Liver (tissue), 10 donors: ENCODE measurements at places on chromosomes 2 and 18. TPM values are rescaled to one million over a fixed set of nuclear protein-coding genes. Genes with fewer than 3 reads are reported as not detected.

DNA sequence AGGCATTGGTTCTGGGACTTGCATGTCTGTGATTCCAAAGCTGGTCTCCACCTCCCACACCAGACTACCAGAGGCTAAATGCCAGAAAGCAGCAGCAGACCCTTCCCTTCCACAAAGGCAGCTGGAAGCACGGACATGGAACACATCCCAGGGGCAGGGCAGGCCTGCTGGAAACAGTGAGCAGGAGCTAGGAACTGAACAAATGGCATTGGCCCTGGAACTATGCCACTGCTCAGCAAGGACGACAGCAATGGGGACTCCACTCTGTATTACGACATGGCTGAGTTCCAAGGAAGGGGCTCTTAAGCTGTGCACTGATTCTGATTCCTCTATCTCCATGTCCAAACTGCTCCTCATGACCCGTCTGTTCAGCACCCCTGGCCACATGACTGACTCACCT, 77.8 kb upstream of the TFCP2L1 start:
- DNase-seq = no peak

GRCh38 chr2:46387292-46387691, 90.1 kb downstream of the EPAS1 start:
- DNase-seq = no peak

- DNase-seq = no peak
These were observed 235.8 kb downstream of the RBM43 start for GRCh38 chr2:151025816-151026215.

- no peak for DNase-seq
These were observed 144.3 kb upstream of the TFPI start for GRCh38 chr2:187698374-187699110.

- DNase-seq = no peak
These were observed 172.7 kb upstream of the SMAD7 start for GRCh38 chr18:49123431-49123830.

DNA sequence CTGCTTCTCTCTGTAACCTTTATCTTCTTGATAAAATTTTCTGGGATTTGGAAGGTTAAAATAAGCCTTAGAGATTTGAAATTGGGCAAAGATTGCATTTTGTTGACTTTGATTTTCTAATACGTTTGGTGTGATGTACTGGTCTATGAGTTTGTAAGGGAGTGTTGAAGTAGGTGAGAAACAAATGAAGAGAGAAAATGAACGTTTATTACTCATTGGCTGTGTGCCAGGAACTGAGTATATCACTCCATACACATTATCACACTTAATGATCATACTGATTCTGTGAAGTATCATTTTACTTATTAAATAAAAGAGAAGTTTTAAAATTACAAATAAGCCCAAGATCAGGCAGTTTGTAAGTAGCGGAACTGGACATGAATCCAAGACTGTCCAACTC, 795.1 kb upstream of the ZEB2 start:
- DNase-seq = no peak

- DNase-seq = no peak
These were observed 38.2 kb upstream of the PPM1B start for GRCh38 chr2:44130441-44130840.

DNA sequence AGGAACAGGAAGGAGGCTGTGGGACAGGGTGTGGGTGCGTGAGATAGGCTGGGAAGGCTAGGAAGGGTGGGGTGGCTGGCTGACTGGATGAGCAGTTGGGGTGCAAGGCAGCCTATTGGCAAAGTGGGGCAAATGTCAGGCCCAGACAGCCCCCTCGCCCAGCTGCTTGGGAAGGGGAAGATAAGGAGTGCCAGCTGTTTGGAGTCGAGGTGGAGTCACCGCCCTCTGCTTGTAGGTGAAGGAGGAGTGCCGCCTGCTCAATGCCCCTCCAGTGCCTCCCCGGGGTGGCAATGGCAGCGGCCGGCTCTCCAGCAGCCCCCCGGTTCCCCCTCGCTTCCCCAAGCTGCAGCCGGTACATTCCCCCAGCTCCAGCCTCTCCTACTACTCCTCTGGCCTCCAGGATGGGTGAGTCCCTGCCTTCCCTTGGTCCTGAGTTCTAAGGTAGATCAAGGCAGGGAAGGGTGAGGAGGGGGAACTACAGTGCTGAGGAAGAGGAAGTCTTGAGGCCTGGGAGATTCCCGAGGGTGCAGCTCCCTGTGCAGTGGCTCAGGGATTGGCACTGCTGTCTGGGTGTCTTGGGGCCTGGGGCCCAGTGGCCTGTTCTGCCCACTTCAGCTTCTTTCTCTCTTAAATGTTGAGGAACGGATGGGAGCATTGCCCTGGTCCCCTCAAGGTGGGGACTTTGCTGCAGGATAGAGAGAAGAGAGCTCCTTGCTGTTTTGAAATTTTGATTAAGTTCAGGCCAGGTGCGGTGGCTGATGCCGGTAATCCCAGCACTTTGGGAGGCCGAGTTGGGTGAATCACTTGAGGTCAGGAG, 13.3 kb downstream of the GAREM2 start:
- no peak for DNase-seq

DNA sequence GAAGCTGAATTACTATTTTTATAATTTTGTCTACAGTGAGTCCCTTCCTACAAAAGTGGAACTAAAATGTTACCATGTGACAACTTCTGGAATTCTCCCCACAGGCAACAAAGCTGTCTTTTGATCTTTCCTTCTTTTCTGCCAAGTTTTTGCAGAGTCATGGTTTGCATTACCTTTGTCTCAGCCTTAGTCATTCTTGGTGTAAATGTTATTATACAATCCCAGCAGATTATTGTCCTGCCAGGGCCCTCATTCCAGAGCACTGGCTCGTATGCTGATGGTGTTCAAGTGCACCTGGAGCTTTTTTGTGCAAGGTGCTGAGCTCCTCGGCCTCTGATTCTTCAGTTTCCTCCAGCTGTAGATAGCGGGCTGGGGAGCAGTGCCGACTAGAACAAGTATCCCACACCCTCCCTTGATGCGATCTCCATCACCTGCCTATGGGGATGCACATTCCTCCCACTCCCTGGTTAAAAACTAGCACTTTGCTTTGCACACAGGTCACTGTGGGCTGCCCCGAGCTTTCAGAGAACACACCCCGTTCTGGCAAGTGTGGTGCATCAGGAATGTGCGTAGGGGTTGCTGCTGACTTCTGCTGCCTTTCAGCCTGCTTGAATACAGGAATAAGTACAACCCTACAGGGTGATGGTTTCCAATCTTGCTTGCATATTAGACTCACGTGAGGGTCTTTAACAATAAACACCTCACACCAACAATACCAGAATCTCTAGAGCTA, 263.6 kb downstream of the RNF144A start:
- no peak for DNase-seq

GRCh38 chr2:149528983-149529382, 58.6 kb downstream of the MMADHC start:
- no peak for DNase-seq

DNA sequence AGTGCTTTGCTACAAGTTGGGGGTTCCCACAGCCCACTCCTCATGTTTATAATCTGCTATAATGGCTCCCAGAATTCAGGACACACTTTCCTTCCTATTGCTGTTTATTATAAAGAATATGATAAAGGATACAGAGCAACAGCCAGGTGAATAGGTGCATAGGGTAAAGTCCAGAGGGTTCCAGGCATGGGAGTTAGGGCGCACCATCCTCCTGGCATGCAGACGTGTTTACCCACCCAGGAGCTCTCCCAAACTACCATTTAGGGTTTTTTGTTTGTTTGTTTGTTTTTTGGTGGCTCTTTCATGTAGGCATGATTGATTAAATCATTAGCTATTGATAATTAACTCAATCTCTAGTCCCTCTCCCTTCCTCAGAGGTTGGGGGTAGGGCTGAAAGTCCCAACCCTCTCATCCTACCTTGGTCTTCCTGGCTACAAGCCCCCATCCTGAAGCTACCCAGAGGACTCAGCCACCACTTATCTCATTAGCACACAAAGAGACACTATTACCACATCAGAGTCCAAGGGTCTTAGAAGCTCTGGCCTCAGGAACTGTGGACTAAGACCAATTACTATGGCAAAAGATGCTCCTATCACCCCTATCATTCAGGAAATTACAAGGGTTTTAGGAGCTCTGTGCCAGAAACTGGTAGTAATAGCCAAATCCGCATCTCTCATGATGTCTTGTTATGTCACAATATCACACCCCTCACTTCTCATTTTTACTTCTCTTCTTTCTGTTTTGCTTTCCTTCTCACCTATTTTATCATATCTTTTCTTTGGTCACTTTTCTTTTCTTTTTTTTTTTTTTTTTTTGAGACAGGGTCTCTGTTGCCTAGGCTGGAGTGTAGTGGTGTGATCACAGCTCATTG, 154.9 kb upstream of the TTC39C start:
- no peak for DNase-seq

- DNase-seq = no peak
These were observed 11.3 kb downstream of the STK17B start for GRCh38 chr2:196160101-196160500.

GRCh38 chr2:23693606-23693951, 233.3 kb downstream of the ATAD2B start:
- no peak for DNase-seq

GRCh38 chr18:24530630-24531111, 70.2 kb downstream of the HRH4 start:
- DNase-seq = no peak

DNA sequence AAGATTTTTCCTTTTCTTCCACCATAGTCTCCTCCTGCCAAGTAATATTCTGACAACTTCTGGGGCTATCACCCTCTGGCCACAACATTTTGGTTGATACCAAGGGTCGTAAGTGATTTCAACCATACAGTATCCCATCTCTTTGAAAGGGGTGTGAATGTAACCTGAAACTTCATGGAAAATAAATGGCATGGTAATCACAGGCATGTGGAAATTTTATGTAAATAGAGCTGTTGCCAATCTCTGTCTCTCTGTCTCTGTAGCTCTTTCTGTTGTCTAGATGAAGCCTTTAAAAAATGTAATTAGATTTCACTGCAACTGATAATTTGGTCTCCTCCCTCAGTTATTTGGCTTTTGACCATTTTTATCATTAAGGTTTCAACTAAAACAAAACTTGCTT, 125.6 kb upstream of the RPRM start:
- no peak for DNase-seq

DNA sequence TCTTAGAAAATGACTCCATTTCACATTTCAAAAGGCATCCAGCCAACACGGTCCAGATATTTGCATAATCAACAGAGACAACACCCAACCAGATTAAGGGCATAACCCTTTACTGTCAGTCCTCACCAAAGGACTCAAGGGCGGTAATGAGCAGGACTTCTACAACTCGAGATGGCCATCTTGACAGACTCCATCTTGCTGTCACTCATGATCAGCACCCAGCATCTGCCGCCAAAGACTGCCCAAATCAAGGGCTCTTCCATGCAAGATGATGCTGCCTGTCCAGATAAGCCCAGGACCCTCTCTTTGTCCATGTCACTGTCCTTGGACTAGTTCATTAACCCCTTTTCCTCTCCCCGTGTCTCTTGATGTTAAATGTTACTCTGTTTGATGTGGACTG, 77.9 kb downstream of the UXS1 start:
- no peak for DNase-seq

DNA sequence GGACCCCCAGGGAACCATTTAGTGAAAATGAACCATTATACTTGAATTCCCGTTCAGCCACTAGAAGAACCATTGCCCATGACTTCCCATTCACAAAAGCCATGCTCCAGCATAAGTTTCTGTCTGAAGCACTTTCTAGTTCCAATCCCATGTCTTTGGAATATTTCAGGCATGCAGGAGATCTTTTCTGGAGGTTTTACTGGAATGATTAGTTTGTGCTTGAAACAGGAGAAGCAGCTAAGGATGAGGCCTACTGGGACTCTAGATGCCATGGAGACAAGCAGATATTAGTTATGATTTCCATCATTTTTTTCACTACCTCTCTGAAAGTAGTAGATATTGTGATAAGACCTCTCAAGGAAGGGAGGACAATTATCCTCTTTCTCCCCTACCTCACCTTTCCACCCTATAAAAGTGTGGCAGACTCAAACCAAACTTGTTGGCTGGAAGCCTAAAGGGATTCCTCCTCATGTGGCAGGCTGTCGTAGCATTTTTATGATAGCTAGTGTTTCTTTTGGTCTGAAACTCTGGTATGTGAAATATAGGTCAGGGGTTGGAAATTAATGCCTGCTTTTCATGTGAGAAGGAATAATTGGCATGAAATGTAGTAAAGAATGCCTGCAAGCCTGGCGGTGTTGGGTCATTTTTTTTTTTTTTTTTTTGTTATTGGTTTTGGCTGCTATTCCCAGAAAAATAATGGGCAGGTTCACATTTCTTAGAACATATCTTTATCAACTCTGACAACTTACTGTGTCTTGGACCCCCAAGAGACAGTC, 29.3 kb upstream of the MMADHC start:
- no peak for DNase-seq

Gene TBR1
- total RNA-seq = not detected

Gene NOL4
- 0.65 TPM for total RNA-seq

Gene PELI1
- 21.3 TPM for total RNA-seq

Gene TMEFF2
- total RNA-seq = not detected
